H1 (cell line): ENCODE measurements at places on chromosomes 3 and 15.

DNA sequence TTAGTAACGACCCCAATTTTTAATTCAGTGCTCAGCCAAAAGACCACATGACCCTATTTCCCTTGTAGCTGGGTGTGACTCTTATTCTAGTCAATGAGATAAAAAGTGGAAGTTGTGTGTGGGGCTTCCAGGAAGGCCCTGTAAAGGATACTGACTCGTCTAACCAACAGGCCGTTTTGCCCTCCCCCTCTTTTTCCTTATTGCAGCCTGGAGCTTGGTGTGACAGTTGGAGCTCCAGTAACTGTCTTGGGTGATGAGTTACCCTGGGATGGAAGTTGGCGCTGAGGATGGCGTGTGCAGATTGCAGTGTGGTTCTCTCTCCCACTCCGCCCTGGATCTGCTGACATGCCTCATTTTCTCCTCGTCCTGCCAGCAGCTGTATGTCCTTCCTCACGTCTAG is 209.3 kb upstream of the PROK2 start:
- no peak for DNase-seq

GRCh38 chr15:80838012-80838411 is 58.8 kb downstream of the CEMIP start:
- no peak for DNase-seq

GRCh38 chr3:195111319-195111705 is 159.6 kb downstream of the XXYLT1 start:
- DNase-seq, result no peak

DNA sequence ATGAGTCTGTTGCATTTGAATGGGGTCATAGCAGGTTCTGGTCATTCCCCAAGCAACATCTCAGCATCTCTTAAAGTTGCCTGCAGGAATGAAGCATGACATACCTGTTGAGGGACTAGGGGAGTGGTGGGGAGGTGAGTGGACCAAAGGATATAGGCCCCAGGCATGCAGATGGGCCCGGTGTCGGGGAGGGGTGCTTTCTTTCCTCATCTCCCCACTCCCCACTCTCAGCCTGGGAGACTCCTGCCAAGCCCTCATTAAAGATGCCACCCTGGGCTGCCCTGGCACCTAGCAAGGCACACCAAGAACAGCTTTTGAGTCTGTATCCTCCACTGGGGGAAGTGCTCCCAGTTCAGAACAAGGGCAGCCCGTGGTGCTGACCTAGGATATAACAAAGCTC is 54.2 kb downstream of the GRIP2 start:
- no peak for DNase-seq

- DNase-seq, result no peak
These were observed 3.2 kb upstream of the EIF1B start for GRCh38 chr3:40306336-40306735.

DNA sequence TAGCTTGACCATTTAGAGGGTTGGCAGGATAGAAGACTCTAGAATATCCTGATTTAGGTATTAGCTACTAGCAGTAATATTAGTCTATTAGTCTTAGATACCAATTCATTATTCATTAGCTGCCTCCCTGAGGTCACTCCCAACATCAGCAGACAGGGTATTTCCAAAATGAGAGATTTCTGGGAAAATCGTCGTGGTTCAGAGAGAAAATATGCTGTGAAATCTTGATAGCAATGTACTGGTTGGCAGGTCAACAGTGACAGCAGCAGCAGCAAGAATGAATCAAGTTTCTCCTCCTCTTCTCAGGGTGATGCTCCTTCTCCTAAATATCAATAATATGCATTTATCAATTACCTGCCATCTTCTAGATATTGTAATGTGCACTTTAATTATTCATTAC is 41.3 kb upstream of the ROBO1 start:
- no peak for DNase-seq

DNA sequence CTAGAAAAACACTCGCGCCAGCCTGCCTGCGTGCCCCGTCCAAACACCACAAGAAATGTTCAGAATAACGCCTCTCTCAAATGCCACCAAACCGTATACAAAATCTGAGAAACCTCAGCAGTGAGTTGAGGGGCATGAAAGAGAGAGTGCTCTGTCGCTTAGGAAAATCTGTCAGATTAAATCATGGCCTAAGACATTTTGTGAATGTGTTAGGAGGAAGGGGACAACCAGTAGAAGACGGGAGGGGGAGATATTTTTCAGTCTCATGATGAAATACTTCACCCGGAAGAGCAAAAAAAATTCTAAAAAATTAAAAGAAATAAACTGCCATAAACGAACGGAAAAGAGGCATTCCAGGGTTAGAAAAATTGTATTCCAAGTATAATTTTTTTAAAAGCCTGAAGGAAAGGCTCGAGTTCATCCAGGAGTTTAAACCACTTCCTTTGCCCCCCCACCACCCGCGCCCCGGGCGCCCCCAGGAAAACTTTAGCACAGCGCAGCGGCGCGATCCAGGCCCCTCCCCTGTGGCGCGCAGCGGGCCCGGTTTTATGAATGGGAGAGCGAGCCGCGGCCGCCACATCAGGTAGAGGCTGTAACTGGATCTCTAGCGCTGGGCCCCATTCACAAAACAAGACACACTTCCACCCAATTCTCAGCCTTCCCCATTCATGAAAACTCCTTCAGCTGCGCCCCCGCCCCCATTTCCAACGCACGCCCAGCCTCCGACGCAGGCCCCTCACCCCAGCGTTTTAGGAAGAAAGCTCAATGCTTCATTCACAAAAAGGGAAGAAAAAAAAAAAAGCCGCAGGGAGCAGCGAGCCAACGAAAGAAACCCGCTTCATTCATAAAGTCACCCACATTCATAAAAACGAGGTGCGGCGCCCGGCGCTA is 1.4 kb downstream of the ETV5 start:
- DNase-seq, result no peak
